T1000 (cell line): ENCODE measurements at places on chromosomes 6 and 20.

DNA sequence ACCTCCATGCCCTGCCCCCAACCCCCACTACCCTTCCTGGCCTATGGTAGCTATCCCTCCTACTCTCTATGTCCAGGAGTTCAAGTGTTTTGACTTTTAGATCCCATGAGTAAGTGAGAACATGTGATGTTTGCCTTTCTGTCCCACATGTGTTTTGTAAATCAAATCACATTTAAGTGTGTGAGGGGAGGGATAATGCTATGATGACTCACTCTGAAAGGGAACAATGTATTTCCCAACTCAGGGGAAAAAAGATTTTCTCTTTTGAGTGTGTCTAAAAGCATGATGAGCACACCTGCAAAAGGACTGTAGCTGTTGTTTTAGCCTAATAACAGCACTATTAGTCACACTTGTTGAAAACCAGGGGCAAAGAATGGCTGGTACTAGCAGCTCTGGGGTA, 193.7 kb downstream of the GJA10 start:
- DNase-seq = no peak

DNA sequence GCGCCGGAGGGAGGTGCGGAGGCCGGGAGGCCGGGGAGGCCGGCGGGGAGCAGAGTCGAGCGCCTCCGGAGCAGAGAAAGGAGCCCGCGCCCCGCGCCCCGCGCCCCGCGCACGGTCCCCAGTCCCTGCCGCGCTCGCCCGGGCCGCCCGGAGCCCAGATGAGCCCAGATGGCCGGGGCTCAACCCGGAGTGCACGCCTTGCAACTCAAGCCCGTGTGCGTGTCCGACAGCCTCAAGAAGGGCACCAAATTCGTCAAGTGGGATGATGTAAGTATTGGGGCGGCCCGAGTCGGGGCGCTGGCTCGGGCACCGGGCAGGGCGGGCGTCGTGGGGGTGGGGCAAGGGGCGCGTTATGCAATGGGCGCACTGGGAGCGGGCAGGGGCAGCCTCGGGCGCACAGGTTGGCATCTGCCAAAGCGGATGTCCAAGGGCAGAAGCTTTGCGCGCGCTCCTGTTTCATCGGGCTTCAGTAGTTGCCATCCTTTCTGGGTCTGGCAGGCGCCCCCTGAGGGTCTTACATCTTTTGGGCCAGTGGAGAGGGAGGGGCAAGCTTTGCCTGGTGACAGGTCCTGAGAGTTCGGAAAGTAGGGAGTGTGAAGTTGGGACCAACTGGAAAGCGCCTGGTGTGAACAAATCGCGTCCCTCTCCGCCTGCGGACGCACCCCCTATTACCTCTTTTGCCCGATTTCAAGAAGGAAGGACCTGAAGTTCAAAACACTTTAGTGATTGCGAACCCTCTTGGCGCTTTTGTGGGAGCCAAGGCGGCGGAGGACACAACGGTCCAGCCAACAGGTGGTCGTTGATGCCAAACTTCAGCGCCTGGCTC, 631 bp downstream of the PLCB1 start:
- DNase-seq = no peak

- no peak for DNase-seq
Measured at GRCh38 chr6:66866801-66867200, 1159.8 kb upstream of the EYS start.

- DNase-seq = no peak
Measured at GRCh38 chr6:38843798-38844197, 128.7 kb downstream of the DNAH8 start.

- peak; percentile 83 for DNase-seq
Measured at GRCh38 chr20:45337367-45338120, 10.7 kb downstream of the SDC4 start.

- no peak for DNase-seq
Measured at GRCh38 chr20:61464307-61465303, 212.5 kb downstream of the CDH4 start.

GRCh38 chr6:31652925-31653724, 664 bp upstream of the BAG6 start:
- DNase-seq = no peak

DNA sequence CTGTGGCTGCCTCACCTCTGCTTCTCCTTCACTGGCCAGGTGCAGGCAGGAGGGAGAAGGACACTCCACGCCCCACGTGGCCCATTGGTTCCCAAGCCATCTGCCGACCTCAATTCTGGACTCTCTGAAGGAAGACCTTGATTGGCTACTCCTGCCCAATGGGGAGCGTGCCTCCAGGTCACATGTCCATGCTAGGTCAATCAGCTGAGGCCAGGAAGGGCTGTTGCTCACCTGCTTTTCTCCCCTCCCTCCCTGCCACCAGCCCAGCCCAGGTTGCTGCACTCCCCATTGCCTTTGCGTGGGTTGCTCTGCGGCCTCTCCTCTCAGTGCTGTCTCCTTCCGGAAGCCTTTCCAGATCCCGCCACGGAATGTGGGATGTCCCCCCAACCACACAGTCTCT, 21.9 kb upstream of the CDH4 start:
- no peak for DNase-seq

DNA sequence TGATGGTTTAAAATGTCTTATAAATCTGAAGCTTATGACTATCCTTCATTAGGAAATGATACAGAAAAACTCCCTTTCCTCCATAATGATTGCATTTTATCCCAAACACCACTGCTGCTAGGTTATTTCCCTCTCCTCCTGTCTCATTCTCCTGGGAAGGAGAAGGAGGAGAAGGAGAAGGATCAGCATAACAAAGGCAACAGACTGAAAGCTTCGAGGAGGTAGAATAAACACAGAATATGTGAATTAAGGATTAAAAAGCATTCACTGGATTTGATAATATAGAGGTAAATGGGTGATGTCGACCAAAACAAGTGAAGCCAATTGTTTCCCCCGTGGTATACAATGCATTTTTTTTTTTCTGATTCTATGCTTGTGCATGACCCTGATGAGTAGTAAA, 82.0 kb downstream of the WASF1 start:
- DNase-seq = no peak

DNA sequence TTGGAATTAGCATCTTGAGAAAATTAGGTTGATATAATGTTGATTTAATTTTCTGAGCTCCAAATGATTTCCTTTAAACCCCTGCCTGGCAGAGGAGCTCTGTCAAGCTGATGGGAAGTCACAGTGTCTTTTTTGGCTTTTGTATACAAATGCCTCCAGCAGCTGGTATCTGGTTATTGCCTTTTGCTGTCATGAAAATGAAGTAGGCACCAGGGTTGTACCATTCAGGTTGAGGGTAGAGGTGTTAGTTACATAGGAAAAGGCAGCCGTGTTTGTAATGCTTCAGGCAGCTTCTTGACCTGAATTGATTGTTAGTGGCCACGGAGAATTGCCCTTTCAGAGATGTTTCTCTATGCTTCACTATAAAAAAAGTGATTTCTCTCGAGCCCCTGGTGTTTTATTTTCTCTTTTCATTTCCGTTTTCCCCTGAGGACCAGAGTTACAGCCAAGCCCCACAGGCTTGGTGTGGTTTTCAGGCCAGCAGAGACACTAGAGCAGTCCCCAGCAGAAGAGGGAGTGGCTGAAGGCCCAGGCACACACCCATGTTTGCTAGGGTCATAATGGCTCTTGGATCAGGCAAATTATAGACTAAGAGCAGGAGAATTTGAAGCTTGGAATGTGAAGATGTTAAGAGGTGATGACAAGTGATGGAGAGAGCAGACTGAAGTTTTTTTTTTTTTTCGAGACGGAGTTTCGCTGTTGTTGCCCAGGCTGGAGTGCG, 21.6 kb downstream of the CMTR1 start:
- no peak for DNase-seq

DNA sequence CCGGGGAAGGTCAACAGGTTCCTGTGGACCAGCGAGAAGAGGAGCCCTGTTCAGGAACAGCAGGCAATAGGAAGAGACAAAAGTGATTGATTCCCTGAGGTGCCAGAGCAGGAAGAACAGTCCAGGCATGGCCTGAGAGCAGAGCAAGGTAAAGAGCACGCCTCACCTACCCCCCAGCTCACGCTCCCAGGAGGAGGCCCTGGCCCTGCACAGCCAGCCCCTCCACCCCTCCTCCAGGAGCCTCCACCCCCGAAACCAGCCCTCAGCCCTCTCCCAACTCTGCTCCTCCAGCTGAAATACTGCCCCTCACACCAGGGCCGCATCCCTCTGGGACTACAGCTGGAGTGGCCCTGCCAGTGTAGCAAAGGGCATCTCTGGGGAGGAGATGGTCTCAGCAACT, 181.9 kb upstream of the QKI start:
- no peak for DNase-seq

DNA sequence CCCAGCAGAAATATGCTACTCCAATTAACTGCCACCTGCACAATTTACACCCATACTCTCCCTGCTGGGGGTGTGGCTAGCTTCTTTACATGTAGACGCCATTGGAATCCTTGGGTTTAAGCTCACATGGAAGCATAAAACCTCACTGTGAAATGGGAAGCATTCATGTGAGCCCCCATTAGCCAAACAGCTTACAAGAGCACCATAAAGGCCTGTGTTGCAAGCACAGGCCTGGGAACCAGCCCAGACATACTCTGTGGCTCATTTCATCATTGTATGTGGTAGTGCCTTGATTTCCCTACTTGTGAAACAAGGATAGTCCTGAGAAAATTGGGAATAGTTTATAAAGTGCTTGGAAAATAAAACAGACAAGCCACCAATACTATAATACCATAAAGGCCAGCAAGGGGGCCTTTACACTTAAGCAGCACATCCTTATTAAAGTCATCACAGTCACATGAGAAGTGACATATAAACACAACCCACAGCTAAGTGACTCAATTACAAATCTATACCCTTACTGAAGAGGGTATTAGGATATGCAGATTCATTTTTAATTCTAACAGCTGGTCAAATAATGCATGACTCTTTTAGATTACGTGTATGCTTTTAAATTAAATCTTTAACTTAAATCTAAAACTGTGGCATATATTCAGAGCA, 6.8 kb downstream of the ADNP start:
- no peak for DNase-seq

GRCh38 chr20:63750807-63751470, 11.4 kb downstream of the SLC2A4RG start:
- DNase-seq = no peak

GRCh38 chr20:3382836-3383235, 24.6 kb downstream of the DNAAF9 start:
- no peak for DNase-seq

GRCh38 chr20:54335299-54335698, 127.4 kb downstream of the PFDN4 start:
- DNase-seq = no peak

DNA sequence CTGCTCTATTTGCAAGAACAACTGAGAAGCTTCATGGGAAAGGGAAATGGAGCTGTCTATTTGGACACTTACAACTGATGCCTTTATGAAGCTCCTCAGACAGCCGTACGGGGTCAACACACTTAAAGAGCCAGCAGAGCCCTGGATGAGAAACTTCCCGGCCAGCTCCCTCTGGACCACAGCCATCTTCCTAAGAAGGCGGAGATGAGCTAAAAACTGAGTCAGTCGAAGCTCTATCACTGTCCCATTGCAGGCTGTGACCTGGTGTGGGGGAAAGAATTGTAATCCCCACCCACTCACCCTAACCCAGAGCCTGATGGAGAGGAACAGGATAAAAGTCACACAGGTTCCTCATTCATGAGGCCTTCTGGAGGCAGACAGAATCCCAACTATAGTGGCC, 360.4 kb upstream of the JARID2 start:
- DNase-seq = no peak

DNA sequence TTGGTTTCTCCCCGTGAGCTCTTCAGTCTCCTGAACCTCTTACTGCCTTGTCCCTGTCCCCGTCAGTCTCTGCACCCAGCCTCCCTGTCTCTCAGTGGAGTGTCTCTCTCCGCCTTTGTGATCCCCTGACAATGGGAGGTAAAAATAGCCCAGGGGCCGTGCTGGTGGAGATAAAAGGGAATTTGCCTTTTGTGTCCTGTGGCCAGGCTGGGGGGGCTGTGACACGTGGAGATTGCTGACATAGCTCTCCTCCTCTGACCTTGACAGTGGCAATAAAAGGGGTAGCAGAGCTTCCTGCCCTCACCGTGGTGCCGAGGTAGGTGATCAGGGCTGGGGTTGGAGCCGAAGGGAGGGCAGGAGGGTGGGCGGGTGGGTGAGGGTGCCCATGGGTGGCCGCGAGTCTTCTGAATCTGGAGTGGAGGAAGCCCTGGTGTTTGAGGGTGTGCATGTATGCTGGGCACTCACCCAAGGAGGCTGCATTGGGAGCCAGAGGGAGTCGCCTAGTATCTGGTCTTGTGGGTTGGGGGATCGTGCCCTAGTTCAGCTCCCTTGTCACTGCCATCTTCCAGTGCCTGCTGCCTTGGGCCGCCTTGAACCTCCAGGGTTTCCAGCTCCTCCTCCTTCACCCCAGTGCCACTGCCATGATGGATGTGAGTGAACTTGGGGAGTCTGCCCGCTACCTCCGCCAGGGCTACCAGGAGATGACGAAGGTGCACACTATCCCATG, 21.9 kb downstream of the MYH7B start:
- DNase-seq = no peak

DNA sequence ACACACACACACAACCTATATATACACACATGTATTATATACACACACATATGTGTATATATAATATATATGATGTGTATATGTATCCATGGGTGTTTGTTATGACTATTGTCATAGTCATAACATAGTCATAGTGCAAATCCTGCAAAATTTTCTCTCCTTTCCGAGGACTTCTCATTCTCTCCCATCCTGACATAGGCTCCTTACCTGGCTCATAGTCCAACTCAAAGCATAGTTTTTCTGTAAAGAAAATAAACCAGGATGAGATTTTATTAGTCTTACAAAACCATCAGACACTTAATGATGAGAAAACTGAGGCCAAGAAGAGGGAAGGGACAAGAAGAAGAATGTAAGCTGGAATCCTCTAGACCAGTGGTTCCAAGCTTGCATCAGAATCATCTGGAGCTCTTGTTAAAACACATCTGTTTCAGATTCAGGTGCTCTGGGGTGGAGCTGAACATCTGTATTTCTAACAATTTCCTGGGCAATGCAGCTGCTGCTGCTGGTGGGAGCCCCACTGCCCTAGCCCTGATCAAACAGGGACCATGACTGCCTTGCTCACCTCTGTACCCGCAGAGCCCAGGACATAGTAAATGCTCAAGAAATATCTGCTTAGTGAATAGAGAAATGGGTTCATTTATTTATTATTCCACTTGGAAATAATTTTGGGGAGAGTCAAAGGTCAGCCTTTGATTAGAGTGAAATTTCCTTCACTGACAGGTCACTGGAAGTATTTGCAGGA, 5.3 kb downstream of the TRIM10 start:
- no peak for DNase-seq

GRCh38 chr20:17463711-17464110, 67.5 kb downstream of the BFSP1 start:
- DNase-seq = no peak
